Aorta (tissue), 5 donors: ENCODE measurements at places on chromosomes 13 and 19. TPM values are rescaled to one million over a fixed set of nuclear protein-coding genes. Genes with fewer than 3 reads are reported as not detected.
A peak's percentile ranks its signal among the peaks of the same experiment; 100 is the strongest.

RFPL4AL1 gene
- not detected for total RNA-seq

RNF17 gene
- total RNA-seq, result not detected

GARRE1 gene
- 73.2 TPM for total RNA-seq

DNA sequence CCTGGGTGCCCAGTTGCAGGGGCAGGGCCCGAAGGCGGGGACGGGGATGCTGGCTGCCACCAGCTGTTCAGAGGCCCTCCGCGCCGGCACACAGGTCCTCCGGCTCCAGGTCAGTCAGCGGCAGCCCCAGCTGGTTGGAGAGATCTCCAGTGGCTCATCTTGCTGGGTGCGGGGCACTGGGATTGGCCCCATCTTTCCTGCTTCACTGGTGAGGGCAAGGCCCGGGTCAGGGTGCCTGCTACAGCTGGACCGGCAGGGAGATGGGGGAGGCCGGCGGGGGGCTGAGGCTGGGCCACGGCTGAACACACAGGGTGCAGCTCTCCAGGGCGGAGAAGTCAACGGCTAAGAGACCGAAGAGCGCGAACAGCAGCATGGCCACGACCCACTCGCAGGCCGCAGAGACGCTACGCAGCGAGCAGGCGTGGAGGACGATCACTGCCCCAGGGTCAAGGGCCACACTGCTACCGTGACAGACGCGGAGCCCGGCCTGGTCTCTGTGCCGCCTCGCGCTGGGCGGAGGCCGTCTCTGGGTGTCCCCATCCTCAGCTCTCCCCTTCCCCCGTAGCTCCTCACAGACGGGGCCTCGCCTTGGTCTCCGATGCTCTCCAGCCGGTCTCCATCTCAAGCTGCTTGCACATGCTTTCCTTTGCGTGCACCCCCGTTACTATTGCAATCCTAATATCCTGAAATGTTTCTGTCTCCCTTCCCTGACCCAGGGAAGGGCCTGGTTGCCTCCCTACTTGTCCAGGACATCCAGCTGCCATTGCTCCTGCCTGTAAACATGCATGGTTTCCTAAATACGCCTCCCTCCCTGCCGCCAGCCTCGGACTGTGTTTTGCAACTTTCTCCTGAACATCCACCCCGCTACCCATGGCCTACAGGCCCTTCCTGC is 12.3 kb downstream of the TMEM150B start:
- no peak for DNase-seq

- DNase-seq, result no peak
Observed at GRCh38 chr13:93689333-93689732, 462.7 kb downstream of the GPC6 start.

GRCh38 chr19:10852098-10852800 is 4.0 kb downstream of the C19orf38 start:
- no peak for DNase-seq

DNA sequence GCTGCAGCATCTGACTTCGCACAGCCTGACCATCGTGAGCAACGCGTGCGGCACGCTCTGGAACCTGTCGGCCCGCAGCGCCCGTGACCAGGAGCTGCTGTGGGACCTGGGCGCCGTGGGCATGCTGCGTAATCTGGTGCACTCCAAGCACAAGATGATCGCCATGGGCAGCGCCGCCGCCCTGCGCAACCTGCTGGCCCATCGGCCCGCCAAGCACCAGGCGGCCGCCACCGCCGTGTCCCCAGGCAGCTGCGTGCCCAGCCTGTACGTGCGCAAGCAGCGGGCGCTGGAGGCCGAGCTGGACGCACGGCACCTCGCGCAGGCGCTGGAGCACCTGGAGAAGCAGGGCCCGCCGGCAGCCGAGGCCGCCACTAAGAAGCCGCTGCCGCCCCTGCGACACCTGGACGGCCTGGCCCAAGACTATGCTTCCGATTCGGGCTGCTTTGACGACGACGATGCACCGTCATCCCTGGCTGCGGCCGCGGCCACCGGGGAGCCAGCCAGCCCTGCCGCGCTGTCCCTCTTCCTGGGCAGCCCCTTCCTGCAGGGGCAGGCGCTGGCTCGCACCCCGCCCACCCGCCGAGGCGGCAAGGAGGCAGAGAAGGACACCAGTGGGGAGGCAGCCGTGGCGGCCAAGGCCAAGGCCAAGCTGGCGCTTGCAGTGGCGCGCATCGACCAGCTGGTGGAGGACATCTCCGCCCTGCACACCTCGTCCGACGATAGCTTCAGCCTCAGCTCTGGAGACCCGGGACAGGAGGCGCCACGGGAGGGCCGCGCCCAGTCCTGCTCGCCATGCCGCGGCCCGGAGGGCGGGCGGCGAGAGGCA is 13.6 kb downstream of the C19orf25 start:
- DNase-seq, result no peak

DNA sequence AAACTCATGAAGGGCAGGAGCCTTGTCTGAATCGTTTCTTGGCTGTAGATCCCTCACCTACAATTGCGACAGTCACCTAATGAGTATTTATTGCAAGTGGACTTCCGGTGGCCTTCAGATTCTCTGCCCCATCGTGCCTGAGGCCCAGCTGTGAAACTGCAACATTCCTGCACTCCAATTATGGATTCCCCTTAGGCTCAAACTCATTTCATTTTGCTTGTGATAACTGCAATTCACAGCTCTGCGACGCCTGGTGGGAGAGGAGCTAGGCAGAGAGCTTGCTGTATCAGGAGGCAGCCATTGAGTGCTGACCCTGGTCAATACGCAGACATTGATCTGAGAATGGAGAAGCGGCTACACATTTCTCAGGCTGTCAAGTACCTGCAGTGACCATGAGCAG is 59.0 kb downstream of the CCDC70 start:
- DNase-seq, result no peak

GRCh38 chr19:56201973-56202372 is at the start of gene ZSCAN5C:
Gene ZSCAN5C, plus strand, starts transcription at chr19:56202273. Its CDS starts 3,641 bp downstream, at chr19:56205914.
- DNase-seq, result no peak

GRCh38 chr19:2446381-2446780 is 10.4 kb downstream of the LMNB2 start:
- peak; percentile 38 for DNase-seq

- DNase-seq, result no peak
Observed at GRCh38 chr13:73168953-73169401, 110.2 kb downstream of the KLF5 start.

DNA sequence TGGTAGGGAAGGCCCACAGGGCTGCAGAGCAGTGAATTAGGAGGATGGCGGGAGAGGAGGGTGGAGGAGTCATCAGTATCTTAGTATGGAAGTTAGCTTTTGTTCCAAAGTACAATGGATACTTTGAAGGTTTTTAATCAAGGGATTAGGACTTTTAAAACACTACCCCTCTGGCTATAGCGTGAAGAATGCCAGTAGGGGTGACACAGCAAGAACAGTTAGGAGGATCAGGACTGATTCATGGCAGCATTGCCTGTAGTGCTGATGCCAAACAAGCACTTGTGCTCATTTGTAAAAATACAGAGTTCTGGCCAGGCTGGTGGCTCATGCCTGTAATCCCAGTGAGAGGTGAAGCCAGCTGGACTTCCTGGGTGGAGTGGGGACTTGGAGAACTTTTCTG is 46.2 kb downstream of the SKA3 start:
- DNase-seq, result no peak

- no peak for DNase-seq
Observed at GRCh38 chr19:49415102-49415809, 8.0 kb downstream of the PTH2 start.

DNA sequence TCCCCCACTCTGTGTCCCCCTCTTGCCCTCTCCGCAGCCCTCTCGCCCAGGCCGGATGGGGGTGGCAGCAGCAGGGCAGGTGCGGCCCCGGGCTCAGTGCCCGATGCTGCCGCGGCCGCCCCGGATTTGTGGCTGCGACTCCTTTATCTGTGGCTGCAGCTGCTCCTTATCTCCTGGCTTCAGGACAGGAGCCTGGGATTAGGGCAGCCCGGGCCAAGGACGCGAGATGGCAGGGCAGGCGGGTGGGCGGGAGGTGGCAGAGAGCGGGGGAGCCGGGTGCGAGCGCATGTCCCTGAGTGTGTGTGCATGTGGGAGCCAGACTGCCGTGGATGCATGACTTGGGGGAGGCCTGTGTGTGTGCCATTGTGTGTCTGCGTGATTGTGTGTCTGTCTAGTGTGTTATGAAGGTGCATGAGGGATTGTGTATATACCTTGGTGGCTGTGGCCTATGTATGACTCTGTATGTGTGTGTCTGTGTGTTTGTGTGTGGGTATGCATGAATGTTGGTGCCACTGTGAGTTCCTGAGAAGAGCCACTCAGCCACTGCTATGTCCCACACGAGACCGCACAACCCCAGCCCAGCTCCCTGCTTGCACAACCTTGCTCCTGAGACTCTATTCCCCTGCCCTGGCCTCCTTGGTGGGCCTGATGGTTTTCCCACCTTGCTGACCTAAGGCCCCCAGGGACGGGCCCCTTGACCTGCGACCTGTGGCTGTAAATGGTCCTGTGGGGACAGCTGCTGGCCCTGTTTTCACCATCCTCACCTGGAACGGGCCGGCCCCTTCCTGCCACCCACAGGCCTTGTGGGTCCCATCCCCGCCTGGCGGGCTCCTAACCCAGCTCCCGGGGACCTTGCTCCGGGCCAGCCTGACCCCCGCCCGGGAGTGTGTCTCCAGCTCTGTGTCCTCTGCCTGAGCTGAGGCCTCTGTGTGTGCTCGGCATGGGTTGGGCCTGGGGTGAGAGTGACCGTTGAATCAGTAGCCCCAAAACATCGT is 5.3 kb upstream of the NRTN start:
- DNase-seq, result no peak

- DNase-seq, result no peak
Observed at GRCh38 chr19:30469774-30470173, 97.6 kb downstream of the ZNF536 start.

- no peak for DNase-seq
Observed at GRCh38 chr13:78193846-78194245, 275.2 kb upstream of the EDNRB start.
